GM04503 (cell line): ENCODE measurements at places on chromosomes 7 and 10.

DNA sequence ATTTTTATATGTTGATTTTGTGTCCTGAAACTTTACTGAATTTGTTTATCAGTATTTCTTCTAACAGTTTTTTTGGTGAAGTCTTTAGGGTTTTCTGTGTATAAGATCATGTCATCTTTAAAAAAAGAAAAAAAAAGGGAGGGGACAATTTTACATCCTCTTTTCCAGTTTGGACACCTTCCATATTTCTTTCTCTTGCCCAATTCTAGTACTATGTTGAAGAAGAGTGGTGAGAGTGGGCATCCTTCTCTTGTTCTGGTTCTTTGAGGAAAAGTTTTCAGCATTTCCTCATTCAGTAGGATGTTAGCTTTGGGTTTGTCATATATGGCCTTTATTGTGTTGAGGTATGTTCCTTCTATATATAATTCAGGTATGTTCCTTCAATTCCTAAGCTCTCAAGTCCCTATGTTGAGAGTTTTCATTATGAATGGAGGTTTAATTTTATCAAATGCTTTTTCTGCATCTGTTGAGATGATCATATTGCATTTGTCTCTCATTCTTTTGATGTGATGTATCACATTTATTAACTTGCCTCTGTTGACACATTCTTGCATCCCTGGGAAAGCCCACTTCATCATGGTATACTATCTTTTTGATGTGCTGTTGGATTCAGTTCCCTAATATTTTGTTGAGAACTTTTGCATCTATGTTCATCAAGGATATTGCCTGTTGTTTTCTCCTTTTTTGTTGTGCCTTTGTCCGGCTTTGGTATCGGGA lies 12.1 kb downstream of the TAS2R40 start:
- no peak for DNase-seq

DNA sequence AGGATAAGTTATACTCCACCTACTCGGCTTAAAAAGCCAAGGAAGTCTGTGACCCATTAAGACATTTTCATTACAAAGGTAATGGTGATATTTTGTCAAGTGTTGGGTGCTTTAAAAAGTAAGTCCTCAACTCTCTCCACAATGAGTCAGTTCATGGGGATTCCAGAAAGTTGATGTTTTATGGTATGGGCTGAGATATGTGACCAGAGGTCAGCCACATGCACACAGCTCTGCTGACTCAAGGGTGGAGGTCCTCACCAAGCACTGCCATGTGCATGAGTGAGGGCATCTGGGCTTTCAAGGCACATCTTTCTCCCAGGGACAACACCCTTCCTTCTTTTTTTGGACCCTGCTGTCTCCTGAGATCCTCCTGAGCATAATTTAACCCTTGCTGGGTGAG lies 292.9 kb downstream of the PTEN start:
- DNase-seq = no peak

GRCh38 chr10:18233775-18234174 lies 93.6 kb downstream of the CACNB2 start:
- no peak for DNase-seq

DNA sequence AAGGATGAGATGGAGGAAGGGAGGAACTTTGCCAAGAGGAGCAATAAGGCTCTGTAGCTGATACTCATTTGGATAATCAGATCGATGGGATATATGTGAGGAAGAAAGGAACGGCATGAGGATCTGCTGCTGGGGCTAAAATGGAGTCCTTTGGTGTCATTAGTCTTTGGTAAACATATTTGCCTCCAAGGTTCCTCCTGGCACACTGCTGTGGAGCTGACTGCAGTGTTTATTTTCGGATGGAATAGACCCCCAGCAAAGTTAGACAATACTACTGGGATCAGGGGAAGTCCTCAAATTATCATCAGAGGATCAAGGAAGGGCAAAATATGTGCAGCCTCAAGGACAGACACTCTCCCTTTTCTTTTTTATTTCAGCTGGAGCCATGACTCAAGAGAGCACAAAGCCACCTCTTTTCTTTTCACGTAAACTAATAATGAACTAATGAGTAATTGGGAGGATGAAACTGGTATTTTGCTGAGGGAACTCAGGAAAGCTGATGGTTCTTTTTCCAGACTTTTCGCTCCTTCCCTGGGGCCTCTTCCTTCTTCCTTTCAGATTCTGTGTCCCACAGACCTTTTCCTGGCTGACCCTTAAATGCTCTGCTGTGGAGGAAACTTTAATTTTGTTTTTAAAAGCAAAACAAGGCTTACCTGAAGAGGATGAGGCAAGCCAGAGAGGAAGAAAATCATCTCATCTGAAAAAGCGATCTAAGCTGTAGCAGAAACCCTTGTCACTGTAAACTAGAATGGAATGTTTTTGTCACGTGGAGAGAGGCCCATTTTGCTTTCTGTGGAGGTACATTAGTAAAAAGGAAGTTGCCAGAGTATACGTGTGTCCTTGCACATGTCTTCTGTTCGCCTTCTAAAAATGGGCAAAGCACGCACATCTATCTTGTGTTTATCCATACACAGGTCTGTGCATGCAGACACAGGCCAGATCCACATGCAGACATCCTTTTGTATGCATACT lies 33.3 kb downstream of the LRMDA start:
- no peak for DNase-seq

- peak; percentile 98 for DNase-seq
These were observed 32.9 kb upstream of the BPGM start for GRCh38 chr7:134613623-134614347.
